NCI-H2107 (cell line): ENCODE measurements at places on chromosomes 12 and 14.

- no peak for DNase-seq
Measured at GRCh38 chr14:56774503-56774902, 35.8 kb downstream of the OTX2 start.

- no peak for DNase-seq
Measured at GRCh38 chr14:86772075-86772474, 1220.9 kb downstream of the GALC start.

DNA sequence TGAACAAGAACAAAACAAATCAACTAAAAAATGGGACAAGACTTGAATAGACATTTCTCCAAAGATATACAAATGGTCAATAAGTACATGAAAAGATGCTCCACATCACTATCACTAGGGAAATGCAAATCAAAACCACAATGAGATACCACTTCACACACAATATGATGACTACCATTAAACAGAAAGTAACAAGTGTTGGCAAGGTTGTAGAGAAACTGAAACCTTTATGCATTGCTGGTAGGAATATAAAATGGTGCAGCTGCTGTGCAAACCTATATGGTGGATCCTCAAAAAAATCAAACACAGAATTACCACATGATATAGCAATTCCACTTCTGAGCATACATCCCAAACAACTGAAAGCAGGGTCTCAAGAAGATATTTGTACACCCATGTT, 5.2 kb downstream of the SMAGP start:
- no peak for DNase-seq

- DNase-seq, result no peak
Measured at GRCh38 chr12:34236073-34236472, 213.8 kb downstream of the ALG10 start.

- no peak for DNase-seq
Measured at GRCh38 chr14:101635749-101636560, 74.7 kb downstream of the DIO3 start.
